ENCODE measurements at places on chromosomes 5 and 9. TPM values are rescaled to one million over a fixed set of nuclear protein-coding genes. Genes with fewer than 3 reads are reported as not detected.

BAAT gene
- total RNA-seq, result not detected

MZB1 gene
- 0.58 TPM for total RNA-seq

WWC1 gene
- total RNA-seq, result 2.2 TPM

DNA sequence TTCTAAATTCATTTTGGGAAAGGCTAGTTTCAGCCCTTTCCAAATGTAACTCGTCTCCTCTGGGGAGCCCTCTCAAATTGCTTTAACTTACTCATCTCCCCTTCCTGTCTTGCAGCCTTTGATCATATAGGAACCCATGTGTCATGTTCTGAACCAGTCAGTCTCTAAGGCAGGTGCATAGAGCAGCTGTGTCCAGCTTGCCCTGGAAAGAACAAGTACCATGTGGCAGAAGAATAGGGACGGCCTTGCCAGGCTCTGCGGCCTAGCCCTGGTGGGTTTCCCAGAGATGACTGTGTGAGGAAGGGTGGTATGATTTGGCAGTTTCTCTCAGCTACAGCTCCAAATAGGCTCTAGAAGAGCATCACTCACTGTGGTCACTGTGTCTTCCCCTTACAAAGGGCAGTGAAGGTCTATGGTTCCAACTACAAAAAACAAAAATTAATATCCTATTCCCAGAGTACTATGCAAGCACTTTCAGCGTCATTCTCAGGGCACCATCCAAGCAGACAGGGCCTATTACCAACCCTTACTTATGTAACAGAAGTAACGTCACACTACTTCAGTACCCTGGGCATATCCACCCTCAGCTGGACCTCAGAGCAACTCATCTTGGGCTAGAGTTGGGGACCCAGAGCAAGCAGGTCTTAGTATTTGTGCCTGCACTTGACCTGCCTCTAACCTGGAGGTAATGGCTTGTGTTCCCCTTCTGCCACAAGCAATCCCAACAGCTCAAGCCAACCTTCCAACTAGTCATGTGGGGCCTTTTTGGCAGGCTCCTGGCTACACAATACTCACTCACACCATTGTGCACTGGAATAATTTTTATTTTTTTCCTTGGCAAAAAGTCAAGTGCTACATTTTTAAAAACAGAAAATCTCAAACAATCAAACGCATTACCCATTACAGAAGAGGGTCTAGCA, 37.2 kb upstream of the UBAP2 start:
- H3K36me3 ChIP-seq, result peaks cover 49% of the 10 kb centered on the region
- H3K27me3 ChIP-seq, result no peaks in the 10 kb centered on the region
- H3K4me1 ChIP-seq, result peaks cover 44% of the 10 kb centered on the region
- peak overlapping the region; percentile 79 for H3K27ac ChIP-seq

- no peak overlapping the region for H3K27ac ChIP-seq
- no peak overlapping the region for H3K4me3 ChIP-seq
- peaks cover 31% of the 10 kb centered on the region for H3K4me1 ChIP-seq
- peaks cover 17% of the 10 kb centered on the region for H3K36me3 ChIP-seq
- no peak for DNase-seq
- H3K27me3 ChIP-seq, result no peaks in the 10 kb centered on the region
Measured at GRCh38 chr9:126423142-126423915, 96.7 kb downstream of the MVB12B start.

- no peak overlapping the region for H3K4me3 ChIP-seq
- no peaks in the 10 kb centered on the region for H3K27me3 ChIP-seq
- no peak for DNase-seq
- H3K36me3 ChIP-seq, result no peaks in the 10 kb centered on the region
- H3K27ac ChIP-seq, result no peak overlapping the region
- no peaks in the 10 kb centered on the region for H3K4me1 ChIP-seq
Measured at GRCh38 chr5:165627548-165628170, 2122.2 kb downstream of the MAT2B start.

DNA sequence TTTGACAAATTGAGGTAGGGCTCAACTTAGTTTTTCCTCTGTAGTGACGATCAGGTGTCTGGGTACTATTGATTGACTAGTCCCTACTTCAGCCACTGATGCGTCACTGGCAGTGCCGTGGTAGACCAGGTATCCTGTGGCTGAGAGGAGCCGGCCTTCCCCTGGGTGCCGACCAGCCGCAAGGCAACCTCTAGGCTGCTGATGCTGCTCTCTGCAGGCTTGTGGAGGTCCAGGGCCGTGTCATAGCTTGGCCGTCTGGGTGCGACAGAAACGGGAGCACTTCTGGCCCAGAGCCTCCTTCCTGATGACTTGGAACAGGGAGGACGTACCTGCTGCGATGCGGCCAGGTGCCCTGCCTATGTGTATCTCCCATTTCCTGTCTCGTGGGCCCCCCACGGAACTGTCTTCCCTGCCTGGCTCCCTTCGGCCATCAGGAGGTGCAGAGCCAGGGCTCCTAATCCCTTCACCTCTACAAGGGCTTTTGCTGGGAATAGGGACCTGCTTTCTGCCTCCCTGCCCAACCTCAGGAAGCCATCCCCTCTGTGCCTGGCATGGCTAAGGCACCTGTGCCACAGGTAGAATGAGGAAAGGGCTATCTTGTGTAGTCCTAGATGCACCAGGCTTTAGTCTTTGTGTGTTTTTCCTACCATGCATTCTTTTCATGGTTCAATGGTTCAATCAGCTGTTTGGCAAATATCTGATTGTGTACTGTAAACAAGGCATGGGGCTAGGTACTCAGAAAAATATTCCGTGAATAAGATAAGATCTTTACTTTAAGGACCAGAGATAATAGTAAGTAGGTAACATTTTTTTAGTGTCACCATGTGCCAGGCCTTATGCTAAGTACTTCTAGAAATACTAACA, 44.6 kb downstream of the MVB12B start:
- H3K4me1 ChIP-seq, result peaks cover 43% of the 10 kb centered on the region
- no peak overlapping the region for H3K4me3 ChIP-seq
- H3K27me3 ChIP-seq, result no peaks in the 10 kb centered on the region
- DNase-seq, result no peak
- H3K36me3 ChIP-seq, result no peaks in the 10 kb centered on the region

GRCh38 chr9:133789778-133790177, 51.6 kb upstream of the SARDH start:
- H3K4me3 ChIP-seq, result peak overlapping the region; percentile 31
- H3K27ac ChIP-seq, result peak overlapping the region; percentile 56
- DNase-seq, result no peak
- peaks cover 41% of the 10 kb centered on the region for H3K4me1 ChIP-seq

GRCh38 chr9:123629531-123629930, 273.5 kb downstream of the CRB2 start:
- H3K27ac ChIP-seq, result no peak overlapping the region
- H3K4me1 ChIP-seq, result peaks cover 6% of the 10 kb centered on the region
- H3K4me3 ChIP-seq, result no peak overlapping the region
- no peak for DNase-seq
- H3K36me3 ChIP-seq, result peaks cover 27% of the 10 kb centered on the region

GRCh38 chr5:177604116-177604521, 4.2 kb downstream of the B4GALT7 start:
- H3K27me3 ChIP-seq, result no peaks in the 10 kb centered on the region
- H3K4me1 ChIP-seq, result peaks cover 41% of the 10 kb centered on the region
- no peaks in the 10 kb centered on the region for H3K36me3 ChIP-seq
- no peak for DNase-seq

DNA sequence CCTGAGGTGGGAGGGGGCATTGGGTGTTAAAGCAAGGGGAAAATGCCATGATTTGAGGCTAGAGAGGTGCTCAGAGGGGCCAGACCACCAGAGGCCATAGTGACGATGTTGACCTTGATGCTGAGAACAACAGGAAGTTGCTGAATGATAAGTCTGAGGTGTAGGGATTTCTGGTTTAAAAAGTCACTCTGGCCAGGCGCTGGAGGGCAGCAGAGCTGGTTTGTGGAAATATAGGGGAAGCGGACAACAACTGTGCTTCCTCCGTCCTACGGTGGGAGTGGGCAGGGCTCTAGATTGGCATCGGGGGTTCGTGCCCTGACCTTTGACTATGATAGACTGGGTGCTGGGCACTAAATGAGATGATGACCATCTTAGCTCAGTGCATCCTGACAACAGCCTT, 44.7 kb downstream of the STOM start:
- H3K27ac ChIP-seq, result peak overlapping the region; percentile 95
- peak overlapping the region; percentile 11 for H3K4me3 ChIP-seq

- no peak overlapping the region for H3K4me3 ChIP-seq
- no peaks in the 10 kb centered on the region for H3K4me1 ChIP-seq
- no peaks in the 10 kb centered on the region for H3K27me3 ChIP-seq
- peaks cover 24% of the 10 kb centered on the region for H3K36me3 ChIP-seq
- H3K27ac ChIP-seq, result no peak overlapping the region
Measured at GRCh38 chr9:5113523-5113922, 71.9 kb downstream of the INSL6 start.

GRCh38 chr5:10133830-10134229, 115.9 kb downstream of the ATPSCKMT start:
- no peaks in the 10 kb centered on the region for H3K27me3 ChIP-seq
- H3K4me1 ChIP-seq, result no peaks in the 10 kb centered on the region
- no peak overlapping the region for H3K27ac ChIP-seq
- no peak for DNase-seq
- no peak overlapping the region for H3K4me3 ChIP-seq
